ENCODE measurements at places on chromosomes 13 and 19.

DNA sequence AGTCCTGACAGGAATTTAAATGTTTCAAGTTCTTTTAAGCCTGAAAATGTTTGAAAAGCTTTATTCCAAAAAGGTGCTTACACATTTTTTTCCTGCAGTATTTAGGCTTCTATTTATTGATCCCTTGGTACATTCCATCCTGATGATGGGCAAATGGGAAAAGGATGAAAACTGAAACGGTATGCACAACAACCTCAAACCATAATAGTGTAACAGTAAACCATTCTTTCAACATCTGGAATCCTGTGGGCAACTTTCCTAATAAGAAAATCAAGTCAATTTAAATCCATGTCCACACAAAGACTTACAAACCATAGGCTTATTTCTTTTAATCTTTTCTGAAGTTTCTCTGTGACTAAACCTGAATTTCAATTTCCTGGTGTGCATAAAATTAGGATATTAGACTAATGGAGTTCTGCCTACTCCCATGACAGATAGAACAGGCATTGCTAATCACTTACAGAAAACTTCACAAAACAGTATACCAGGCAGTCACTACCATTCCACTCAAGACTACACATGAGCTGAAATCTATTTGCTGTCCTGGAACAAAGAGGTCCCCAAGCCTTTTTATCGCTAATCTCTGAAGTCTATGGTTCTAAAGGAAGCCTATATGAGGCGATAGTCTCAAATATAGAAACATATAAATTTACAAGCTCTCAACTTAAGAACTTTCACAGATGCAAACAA lies 103.3 kb downstream of the DLEU7 start:
- no peak for DNase-seq

- no peak for DNase-seq
These were observed 13.9 kb upstream of the GNA11 start for GRCh38 chr19:3080286-3080685.

DNA sequence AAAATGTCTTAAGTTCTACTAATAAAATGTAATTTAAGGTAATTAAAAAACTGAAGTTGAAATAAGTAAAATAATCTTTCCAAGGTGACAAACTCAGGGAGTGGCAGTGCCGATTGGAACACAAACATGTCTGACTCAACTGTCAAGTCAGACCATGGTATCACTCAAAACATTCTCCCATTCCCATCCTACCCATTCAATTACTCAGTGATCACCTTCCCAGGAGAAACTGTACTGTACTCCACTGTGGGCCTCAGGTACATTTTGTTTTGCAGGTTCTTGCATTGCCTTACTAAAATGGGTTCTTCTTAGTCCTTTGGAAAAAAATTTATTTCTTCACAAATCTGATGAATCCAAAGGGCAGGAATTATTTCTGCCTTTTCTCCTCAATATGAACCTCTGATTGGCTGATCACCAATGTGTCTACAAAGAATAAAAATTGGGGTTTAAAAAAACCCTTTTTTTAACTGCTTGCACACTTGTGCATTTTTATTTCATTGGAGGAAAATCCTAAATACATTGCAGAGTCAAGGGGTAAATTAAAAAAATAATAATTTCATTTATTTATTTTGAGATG lies 96.8 kb downstream of the ZNF429 start:
- DNase-seq, result no peak

GRCh38 chr19:16301999-16302694 lies 22.5 kb upstream of the KLF2 start:
- no peak for DNase-seq

- no peak for DNase-seq
These were observed 108.2 kb downstream of the TNFSF13B start for GRCh38 chr13:108377646-108378206.

GRCh38 chr13:74136084-74136658 lies 2.0 kb upstream of the KLF12 start:
- no peak for DNase-seq

DNA sequence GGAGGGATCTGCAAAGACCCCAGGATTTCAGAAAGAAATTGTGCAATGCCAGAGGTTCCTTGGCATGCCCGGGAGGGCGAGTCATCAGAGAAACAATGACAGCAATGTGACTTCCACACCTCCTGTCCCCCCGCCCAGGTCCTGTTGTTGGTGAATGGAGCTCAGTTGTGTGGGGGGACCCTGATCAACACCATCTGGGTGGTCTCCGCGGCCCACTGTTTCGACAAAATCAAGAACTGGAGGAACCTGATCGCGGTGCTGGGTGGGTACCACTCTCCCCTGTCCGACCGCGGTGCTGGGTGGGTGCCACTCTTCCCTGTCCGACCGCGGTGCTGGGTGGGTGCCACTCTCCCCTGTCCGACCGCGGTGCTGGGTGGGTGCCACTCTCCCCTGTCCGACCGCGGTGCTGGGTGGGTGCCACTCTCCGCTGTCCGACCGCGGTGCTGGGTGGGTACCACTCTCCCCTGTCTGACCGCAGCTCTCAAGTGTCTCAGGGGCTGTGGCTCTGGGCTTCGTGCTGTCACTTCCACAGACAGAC lies 5.2 kb upstream of the F10 start:
- DNase-seq, result no peak

DNA sequence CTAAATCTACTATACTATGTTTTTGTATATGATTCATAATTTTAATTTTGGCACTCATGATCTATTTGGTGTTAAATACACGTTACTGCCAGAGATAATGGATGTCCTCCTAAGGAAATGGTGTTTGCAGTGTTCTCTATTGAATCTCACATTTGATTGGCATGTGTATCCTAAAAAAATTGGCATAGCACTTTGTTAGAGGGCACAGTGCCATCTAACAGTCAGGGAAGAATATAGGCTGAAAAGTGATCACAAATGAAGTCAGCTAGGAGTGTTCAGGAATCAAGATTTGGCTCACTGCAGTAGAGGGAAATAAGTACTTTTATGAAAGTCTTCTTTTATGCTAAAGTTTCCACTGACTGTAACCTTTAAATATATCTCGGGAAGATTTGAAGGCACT lies 624.6 kb downstream of the GPC6 start:
- no peak for DNase-seq

Data from stimulated activated CD4-positive, alpha-beta T cell treated with anti-CD3 and anti-CD28 coated beads, TNF-alpha, amount 100 ng/mL, for 4 hours (primary cell).